Renal cortex interstitium (tissue), 15 donors: ENCODE measurements at places on chromosomes 7 and 10.
A peak's percentile ranks its signal among the peaks of the same experiment; 100 is the strongest.

DNA sequence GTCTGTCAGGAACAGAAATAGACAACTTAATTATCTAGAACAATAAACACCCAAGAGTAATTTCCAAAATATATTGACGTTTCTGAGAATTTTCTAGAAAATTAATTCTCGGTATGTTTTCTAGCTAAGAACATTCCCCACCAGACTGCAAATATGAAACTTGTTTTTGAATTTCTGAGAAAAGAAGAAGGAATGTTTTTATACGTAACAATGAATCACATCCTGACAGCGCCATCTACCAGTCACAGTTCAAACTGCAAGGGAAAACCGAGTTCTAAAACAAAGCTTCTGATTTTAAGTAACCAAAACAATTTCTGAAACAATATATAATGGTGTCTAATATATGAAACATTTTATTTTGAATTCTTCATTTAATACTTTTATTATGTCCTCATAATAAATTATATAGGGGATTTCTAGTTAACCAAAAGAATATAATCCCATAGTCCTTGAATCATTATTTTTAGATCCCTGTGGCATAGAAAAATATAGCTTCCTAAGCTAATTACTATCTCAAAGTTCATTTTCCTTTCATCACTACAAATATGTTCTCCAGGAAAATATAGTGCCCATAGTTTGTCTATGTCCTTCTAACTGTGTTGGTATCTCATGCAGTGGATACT is 34.5 kb upstream of the MEOX2 start:
- DNase-seq, result no peak

- DNase-seq, result no peak
Observed at GRCh38 chr10:51272555-51272954, 198.3 kb downstream of the PRKG1 start.

DNA sequence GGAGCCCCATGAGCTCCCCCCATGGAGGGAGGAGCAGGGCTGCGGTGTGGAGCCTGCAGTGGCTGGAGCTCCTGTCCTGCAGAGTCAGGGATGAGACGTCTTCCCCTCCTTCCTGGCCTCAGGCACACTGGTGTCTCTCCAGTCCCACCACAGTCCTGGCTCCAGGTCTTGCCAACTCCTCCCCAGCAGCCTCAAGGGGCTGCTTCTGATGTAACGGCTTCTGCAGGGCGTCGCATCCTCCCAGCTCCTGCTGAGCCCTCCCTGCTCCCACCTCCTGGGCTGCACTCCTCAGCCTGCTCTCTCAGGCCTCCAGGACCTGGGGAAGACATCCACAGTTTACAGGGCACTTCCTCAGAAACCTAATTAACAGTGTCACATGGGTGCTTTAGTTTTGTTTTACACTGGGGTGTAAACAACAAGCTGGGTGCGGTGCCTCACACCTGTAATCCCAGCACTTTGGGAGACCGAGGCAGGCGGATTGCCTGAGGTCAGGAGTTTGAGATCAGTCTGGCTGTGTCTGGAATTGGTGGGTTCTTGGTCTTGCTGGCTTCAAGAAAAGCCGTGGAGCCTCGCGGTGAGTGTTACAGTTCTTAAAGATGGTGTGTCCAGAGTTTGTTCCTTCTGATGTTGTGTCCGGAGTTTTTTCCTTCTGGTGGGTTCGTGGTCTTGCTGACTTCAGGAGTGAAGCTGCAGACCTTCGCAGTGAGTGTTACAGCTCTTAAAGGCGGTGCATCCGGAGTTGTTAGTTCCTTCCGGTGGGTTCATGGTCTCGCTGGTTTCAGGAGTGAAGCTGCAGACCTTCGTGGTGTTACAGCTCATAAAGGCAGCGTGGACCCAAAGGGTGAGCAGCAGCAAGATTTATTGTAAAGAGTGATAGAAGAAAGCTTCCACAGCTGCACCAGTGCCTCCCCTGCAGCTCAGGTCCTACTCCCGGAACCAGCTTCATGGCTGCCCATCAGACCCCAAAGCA is 95.0 kb downstream of the PAXIP1 start:
- DNase-seq, result no peak

- no peak for DNase-seq
Observed at GRCh38 chr7:8115547-8116402, 146.2 kb downstream of the ICA1 start.

DNA sequence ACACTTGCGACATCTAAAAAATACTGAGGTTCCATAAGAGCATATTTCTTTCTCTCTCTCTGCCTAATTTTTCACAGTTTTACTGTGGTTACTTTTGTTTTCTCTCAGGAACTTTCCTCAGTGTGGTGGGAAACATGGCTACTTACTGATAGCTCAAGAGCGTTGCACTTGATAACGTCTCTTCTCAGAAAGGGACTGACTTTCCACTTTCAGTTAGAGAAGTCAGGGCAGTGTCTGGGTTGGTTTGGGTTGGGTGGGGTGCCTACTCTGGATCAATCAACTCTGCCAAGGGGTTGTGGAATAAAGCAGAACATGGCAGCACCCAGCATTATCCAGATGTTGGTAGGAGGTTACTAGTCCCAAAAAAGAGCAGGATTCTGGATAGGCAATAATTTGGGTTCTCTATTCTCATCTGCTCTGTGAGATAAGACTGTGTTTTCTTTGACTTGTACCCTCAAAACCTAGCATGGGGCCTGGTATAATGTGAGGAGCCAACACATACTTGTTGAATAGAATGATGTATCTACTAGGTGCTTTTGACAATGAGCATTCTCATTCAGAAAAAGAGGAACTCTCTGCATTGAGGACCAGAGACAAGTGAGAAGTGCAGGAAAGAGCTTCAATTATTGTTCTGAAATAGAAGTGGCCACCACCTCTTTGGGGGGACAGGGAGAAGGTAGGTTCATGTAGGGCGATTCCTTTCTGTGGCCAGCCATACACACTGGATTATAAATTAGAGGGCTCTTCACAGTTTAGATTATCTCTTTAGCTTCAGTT is 315.7 kb downstream of the REEP3 start:
- no peak for DNase-seq

DNA sequence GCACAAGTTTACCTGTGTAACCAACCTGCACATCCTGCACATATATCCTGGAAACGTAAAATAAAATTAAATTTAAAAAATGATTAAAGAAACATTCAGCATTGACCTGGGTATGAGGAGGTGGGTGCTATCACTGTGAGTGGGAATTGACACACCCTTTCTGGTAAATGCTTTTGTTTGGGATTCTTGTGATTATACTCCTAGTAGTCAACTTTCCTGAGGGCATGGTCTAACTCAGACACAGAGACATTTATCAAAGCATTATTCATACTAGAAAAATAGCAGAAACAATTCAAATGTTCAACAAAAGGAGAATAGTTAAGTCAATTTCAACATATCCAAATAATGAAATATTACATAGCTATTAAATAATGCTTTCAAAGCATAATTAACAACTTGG is 44.2 kb downstream of the CNNM2 start:
- no peak for DNase-seq

DNA sequence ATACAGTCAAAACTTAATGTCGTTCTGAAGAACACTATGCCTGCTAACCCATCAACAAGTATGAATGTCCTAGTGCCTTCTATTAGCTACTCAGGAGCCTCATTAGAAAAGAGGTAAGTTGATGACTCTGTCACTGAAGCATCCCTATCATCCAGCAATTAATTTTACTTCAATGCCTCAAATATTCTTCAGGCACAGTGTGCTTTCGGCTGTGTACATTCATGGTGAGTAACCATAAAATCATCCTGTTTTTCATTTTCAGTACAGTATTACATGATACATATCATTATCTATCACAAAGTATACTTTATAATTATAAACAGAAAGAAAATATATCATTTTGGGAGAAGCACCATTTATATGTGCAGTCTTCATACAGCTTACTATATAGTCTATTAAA is 495.5 kb upstream of the ZWINT start:
- no peak for DNase-seq

- no peak for DNase-seq
Observed at GRCh38 chr10:128189176-128189575, 63.0 kb upstream of the MKI67 start.

DNA sequence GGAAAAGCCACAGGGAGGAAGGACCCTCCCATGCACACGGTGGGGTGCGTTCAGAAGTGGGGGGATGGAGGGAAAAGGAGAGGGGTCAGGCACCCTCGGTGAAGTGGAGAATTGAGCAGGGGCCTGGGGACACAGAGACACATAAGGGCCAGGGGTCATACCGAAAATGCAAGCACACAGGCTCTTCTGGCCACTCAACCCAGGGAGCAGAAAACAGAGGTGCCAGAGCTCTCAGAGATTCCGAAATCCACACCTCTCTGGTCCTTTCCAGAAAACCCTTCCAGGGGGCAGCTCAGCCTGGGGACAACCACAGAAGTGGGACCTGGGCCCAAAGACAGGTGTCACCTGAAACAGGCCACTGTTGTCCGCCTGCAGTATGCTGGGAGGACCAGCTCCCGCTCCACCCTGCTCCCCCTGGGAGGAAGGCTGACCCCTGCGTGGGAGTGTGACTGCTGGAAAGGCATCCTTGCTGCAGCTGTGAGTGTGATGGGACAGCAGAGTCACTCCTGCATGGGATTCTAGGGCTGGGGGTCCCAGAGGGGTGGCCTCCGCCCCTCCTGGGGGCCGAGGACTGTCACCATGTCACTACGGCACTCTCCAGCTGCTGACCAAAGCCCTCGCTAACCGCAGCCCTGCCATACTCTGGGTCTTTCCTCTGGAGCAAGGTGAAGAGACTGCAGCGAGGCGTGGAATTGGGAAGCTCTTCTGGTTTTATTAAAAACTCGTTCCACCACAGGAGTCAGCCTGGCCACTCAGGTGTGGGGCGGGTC is 63.1 kb downstream of the TMEM209 start:
- DNase-seq, result no peak

GRCh38 chr7:20737840-20738448 is 48.7 kb downstream of the SP8 start:
- no peak for DNase-seq

- DNase-seq, result no peak
Observed at GRCh38 chr7:136057509-136057908, 80.3 kb upstream of the MTPN start.

GRCh38 chr10:131169146-131169545 is 142.4 kb downstream of the TCERG1L start:
- DNase-seq, result no peak

DNA sequence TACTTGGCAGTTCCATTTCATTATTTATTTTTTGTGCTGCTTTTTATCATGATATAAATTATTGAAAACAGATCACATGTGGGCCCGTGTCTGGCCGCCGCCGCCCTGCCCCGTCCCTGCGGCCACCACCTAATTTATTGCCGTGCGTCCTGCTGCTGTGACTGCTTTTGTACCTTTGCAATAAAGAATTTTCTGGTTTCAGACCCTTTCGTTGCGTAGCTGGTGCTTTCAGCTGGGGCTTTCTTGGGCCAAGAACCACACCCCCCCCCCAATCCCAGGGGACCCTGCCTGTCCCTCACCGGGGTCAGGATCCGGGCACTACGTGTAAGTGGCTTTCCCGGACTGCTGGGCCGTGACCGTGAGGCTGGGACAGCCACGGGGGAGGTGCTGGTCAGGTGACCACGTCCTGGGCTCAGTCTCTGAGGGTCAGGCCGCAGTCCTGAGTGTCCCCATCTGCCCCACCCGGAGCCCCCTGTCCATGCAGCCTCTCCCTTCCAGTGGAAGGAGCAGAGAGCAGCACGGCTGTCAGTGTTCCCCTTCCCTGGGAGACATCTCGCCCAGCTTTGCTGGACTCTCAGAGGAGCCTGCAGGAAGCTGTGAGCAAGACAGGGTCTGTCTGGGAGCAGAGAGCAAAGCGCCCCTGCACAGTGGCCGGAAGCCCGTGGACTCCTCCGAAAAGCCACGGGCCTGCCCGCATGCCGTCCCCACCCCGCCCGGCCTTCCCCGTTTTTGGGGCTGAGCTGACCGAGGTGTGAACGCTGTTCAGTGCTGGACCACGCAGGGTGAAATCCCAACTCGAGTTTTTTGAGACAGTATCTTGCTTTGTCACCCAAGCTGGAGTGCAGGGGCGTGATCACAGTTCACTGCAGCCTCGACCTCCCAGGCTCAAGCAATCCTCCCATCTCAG is 12.6 kb downstream of the MAFK start:
- no peak for DNase-seq

GRCh38 chr7:75994388-75995051 is at the start of gene TMEM120A:
Gene TMEM120A, minus strand, starts transcription at chr7:75994595. Its CDS starts 25 bp downstream, at chr7:75994570.
- peak; percentile 90 for DNase-seq

DNA sequence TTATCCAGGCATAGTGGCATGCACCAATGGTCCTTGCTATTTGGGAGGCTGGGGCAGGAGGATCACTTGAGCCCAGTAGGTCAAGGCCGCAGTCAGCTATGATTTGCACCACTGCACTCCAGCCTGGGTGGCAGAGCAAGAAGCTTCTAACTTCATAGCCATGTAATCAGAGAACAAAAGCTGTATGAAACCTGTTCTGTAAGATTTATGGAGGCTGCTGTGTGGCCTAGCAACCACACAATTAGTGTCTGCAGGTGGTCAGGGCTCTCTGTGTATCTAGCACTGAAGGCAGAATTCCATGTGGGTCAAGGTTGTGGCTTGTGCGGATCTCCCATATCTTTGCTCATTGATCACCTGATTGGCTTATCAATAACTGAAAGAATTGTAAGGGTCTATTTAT is 221.5 kb upstream of the FOXK1 start:
- no peak for DNase-seq

DNA sequence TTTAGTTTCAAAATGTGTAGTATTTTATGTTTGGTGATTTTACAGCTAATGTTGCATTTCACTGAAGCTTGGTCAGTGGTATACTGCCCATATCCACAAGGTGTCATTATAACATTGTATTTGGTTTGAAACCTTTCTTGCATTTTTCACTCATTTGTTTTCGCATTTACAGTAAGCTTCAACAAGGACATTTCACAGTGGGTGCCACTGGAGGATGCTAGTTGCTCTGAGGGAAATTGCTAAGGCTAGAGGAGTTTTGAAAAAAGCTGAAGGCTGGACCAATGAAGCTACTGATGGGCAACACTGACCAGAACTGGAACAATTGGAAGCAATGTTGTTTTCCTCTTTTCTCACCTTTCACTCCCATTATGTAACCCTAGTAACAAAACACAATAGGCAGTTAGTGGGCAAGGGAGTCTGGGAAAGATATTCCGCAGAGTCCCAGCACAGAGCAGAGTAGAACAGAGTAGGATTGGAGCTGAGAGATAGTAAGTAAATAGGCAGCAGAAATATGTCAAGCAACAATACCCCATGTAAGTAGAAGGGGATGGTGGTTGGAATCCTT is 23.6 kb upstream of the SRI start:
- peak; percentile 29 for DNase-seq

DNA sequence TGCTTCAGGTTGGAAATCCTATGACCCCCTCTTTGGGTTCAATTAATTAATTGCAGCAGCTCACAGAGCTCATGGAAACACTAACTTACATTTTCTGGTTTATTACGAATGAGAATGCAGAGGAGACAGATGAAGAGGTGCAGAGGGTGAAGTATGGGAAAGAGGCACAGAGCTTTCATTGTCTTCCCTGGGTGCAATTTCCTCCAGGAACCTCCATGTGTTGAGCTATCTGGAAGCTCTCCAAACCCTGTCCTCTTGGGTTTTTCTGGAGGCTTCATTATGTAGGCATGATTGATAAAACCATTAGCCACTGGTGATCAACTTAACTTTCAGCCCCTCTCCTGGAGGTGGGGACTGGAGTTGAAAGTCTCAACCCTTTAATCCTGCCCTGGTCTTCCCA is 133.0 kb upstream of the AUTS2 start:
- no peak for DNase-seq

GRCh38 chr7:55534262-55534915 is 37.9 kb downstream of the VOPP1 start:
- DNase-seq, result no peak
